ENCODE measurements at places on chromosomes 5 and 9. TPM values are rescaled to one million over a fixed set of nuclear protein-coding genes. Genes with fewer than 3 reads are reported as not detected.

DNA sequence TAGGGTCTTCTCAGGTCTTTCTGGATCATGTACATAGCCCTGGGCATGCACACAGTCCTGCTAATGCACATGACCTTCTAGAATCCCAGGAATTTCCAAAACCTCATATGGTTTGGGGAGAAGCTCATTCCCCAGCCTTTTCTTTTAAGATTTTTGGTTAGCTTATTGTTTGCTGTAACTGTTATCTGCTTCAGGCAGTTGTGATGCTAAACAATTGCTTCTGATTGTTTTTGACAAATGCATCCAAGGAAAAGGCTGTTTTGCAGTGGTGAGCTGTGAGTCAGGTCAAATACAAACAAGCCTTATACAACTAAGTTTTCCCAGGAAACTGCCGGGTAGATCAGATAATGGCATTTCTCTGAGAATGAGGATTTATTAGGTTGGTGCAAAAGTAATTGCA lies 32.7 kb downstream of the SMC5 start:
- no peak for DNase-seq

Gene AFAP1L1
- polyA plus RNA-seq = 1.6 TPM

GRCh38 chr9:135520916-135521607 lies at the start of gene LCN1:
Gene LCN1 (plus strand): TSS chr9:135521440. CDS start chr9:135521498, 58 bp downstream.
- no peak for DNase-seq

GRCh38 chr9:35914301-35914807 lies 5.1 kb downstream of the SPAAR start:
- DNase-seq = peak; percentile 91

DNA sequence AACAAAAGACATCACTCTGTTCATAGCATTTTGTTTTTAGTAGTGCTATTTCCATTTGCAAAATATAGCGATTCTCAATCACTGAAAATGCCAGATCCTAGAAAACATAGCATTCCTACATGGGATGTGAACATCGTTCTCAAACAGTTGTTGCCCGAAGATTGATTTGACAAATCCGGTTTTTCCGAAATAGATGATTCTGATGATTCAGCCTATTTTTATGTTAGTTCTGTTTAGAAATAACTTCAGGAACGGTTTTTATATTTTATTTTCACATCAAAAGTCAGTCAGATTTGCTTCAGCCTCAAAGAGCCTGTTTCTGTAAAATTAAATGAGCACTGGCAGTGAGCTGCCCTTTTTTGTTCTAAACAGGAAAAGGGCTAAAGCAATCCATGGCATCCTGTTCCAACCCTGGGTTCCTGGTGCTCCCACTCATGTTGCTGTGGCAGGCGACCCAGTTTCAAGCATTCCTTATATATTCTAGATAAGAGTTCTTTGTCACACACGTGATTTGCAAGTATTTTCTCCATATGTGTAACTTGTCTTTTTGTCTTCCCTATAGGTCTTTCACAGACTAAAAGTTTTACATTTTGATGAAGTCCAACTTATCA lies 14.2 kb upstream of the PSIP1 start:
- DNase-seq = no peak

DNA sequence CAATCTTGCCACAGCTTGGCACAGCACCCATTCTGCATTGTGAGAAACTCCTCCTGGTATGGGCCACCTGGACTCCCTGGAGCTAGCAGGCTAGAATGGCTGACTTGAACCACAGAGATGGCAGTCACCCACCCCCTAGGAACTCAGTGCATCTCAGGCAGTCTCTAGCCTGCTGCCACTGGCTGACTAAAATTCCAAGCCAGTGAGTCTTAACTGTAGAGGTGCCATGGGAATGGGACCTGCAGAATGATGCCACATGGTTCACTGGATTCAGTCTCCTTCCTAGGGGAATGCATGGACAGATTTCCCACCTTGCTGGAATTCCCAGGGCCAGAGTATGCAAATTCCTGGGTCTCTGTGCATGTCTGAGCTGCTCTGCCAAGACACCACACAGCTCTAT lies 382.9 kb downstream of the MAN2A1 start:
- no peak for DNase-seq

- DNase-seq = no peak
Measured at GRCh38 chr9:32334916-32335895, 49.2 kb upstream of the ACO1 start.

All from small intestine (tissue), 16 donors.